ENCODE measurements at places on chromosomes 3 and 15. TPM values are rescaled to one million over a fixed set of nuclear protein-coding genes. Genes with fewer than 3 reads are reported as not detected.

- no peak for DNase-seq
These were observed 435.7 kb downstream of the DIPK2A start for GRCh38 chr3:144407335-144407734.

GRCh38 chr3:12588039-12589009 lies 31.4 kb downstream of the MKRN2 start:
- no peak for DNase-seq

The AGBL1 gene
- not detected for total RNA-seq

The ARGFX gene
- total RNA-seq: not detected

DNA sequence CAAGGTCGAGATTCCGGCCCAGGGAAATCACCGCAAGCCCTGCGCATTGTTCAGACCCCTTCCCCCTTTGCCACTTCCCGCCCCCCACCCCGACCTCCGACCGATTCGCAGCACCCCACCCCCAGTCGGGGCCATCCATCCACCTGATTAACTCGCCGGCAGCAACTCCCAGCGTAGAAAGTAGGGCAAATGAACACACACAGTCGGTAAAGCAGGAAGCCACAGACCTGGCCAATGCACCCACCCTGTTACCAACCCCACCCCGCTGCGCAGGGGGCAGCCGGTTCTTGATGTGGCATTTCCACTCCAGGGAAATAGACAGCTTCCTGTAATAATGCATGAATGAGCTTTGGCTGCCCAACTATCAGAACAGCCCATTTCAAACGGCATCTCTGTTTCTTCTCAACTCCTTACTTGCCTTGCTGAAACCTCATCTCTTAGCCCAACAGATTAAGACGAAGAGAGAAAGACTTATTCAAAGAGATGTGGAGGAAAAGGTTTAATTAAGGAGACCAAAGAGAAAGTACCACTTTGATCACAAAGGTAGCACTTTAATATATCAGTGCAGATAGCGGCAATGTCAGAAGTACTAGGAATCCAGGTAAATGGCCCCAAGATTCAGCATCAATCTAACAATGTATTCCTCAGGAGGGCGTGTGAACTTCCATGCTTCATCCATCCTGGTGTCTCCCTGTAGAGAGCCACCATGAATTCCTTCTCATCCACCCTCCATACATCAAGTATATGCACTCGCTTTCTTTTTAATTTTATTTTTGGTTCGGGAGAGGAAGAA lies 1.9 kb downstream of the TNIK start:
- no peak for DNase-seq

DNA sequence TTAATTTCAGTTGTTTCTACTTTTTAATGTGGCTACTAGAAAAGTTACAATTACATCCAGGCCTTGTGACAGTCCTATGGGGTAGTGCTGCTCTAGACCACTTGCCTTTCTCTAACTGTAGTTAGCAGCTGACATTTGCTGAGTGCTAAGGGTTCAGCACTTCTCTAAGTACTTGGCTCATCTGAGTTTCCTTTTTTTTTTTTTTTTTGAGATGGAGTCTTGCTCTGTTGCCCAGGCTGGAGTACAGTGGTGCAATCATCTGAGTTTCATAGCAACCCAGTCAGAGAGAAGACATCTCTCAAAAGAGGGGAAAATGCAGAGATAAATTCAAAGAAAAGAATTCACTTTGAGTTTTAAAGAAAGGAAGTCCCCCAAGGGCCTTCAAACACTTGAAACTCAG lies 130.8 kb downstream of the MYLK start:
- no peak for DNase-seq

DNA sequence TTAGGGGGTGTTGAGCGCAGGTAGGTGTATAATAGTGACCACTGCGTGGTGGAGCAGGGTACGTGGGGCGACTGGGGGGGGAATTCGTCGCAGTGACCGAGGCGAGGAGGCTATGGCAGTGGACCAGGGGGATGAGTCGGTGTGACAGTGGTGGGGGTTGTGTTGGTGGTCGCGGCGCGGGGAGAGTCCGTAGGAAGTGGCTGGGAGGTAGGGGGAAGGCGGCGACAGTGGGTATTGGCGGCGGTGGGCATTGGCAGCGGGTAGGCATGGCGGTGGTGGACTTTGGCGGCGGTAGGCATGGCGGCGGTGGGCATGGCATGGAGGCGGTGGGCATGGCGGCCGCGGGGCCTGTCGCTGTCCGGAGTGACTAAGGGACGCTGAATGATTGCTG lies 739 bp downstream of the SNRPN start:
- no peak for DNase-seq

The PP2D1 gene
- total RNA-seq: not detected

The ATP13A4 gene
- total RNA-seq: 24.9 TPM

The GOLGA8O gene
- not detected for total RNA-seq

GRCh38 chr3:194941956-194942511 lies 256.4 kb downstream of the FAM43A start:
- DNase-seq: no peak

DNA sequence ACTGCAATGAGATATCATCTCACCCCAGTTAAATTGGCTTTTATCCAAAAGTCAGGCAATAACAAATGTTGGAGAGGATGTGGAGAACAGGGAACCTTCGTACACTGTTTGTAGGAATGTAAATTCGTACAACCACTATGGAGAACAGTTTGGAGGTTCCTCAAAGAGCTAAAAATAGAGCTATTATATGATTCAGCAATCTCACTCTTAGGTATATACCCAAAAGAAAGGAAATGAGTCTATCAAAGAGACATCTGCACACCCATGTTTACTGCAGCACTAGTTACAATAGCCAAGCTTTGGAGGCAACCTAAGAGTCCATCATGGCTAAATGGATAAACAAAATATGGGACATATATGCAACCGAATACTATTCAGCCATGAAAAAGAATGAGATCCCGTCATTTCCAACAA lies 68.0 kb upstream of the HES1 start:
- DNase-seq: no peak

GRCh38 chr15:35546511-35547381 lies 781 bp upstream of the DPH6 start:
- DNase-seq: no peak

DNA sequence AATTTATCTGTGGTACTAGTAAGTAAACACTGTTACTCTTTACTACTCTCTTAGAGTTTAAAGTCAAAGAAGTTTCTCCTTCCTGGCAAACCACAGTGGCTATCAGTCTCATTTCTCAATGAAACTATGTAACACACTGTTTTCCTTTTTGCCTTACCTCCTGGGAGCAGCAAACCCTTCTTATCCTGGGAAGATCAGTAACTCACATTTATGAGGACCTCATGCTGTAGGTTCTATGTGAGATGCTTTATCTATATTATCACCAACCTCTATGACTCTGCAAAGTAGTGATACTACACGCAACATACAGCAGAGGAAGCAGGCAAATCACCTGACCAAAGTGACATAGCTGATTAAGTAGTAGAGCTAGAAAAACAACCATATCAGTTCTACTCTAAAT lies 35.3 kb downstream of the PBRM1 start:
- no peak for DNase-seq

The ECE2 gene
- total RNA-seq: not detected

DNA sequence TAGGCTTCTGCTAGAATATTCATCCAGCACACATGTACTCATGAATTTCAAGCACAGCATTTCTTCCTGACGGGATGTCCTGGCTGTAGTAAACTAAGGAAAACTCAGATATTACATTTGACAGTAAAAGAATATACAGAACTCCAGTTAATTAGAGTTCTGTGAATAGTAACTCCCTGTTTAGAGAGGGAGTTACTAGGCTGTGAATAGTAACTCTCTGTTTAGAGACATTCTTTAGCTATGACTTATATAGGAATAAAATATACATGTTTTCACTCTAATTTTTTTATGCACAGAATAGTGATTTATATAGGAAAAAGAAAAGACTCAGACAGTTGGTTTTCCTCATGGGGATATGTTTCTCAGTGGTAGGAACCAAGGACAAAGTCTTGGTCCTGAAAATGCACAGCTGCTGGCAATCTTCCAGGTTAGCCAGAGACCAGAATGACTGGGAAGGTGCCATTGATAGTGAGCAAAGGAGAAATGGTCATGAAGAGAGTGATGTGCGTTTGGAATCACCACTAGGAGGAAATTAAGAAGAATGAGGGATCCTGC lies 480.7 kb upstream of the THBS1 start:
- DNase-seq: no peak

DNA sequence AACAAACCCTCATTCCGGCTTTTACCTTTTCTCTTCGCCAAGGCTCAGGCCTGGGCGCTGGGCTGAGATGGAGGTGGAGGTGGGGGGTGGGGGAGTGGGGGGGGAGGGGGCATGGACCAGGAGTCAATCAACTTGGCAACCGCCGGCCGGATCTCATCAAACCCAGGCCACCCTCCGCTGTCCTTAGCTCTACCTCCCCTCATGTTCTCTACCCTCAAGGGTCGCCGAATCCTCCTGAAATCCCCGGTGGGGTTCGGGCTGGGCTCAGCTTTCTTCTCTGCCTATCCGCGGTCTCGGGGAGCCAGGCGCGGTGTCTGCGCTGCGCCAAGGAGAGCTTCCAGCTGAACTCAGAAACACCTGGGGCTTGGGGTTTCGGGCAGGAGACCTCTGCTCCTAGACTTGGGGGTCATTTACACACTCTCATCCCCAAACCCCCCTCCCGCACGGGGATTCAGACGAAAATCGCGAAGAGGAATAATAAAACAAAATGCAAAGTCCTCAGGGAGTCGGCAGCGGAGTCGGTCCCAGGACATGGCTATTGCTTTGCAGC lies 2.5 kb downstream of the ONECUT1 start:
- DNase-seq: no peak

DNA sequence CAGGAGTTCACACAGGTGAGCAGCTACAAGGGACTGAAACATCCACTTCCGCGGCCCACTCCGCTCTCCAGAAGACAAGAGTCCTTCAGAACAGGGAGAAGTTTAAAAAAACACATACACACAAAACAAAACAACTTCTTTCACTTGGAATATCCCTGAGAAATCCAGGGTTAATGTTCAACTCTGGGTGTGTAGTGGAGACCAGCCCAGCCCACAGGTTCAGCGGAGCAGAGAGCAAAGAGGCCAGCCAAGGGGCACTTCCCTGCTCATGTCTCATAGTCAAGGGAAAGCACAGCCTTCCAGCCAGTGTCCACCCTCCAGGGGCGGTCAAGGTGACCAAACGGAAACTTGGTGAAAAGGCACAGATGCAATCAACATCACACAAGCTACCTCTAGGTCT lies 41.6 kb downstream of the WNT5A start:
- no peak for DNase-seq

- DNase-seq: no peak
These were observed 3.7 kb downstream of the EOGT start for GRCh38 chr3:69009559-69010410.

DNA sequence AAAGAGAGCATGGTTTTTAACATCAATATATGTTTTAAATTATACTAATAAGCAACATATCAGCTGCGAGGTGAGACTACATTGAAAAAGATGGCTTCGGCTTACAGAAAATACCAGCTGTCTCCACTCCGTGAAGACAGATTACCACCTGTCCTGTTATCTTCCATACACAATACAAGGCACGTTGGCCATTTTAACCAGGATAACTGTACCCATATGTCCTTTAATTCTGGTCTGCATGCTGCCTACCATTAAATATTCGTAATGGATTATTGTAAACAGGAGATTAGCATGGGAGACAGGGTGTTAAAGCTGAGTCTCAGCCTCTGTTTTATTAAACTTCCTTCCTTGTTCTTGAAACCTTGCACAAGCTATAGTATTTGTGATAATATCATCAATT lies 855.5 kb downstream of the ROBO1 start:
- no peak for DNase-seq

GRCh38 chr3:180417241-180417640 lies 184.7 kb upstream of the TTC14 start:
- DNase-seq: no peak

- DNase-seq: no peak
These were observed 23.9 kb upstream of the XIRP1 start for GRCh38 chr3:39216176-39216790.

The CHD2 gene
- 99.3 TPM for total RNA-seq

DNA sequence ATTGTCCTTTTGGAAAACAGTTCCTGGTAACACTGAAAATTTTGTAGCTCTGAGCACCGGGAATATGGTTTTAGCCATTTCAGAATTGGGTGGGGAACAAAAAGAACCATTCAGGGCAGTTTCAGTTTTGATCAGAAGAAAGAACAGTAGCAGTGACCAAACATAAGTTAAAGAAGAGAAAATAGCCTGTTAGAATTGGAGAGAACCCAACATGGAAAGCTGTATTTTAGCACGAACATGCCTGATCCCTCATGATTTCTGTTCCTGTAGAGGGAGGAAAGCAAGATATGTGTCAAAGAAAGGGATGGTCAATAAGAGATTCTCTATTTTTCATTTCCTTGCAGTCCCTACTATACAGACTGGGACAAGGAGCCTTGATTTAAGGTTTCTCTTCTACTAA lies 119.9 kb downstream of the ALDH1A2 start:
- DNase-seq: no peak

The CLDN16 gene
- total RNA-seq: 0.38 TPM

Data from esophagus squamous epithelium (tissue), 5 donors.